ENCODE measurements at places on chromosomes 16 and 17. TPM values are rescaled to one million over a fixed set of nuclear protein-coding genes. Genes with fewer than 3 reads are reported as not detected.

Gene KRTAP4-5
- not detected for total RNA-seq

Gene DPEP2
- not detected for total RNA-seq

Gene ST6GALNAC2
- 0.84 TPM for total RNA-seq

Gene TRPV2
- 7.3 TPM for total RNA-seq

Gene TLCD3A
- 25.2 TPM for total RNA-seq

Gene DPEP3
- total RNA-seq, result not detected

Gene ZNF624
- 3.5 TPM for total RNA-seq

Gene KRTAP9-2
- total RNA-seq, result not detected
